ENCODE measurements at places on chromosomes 4 and X.

- DNase-seq = peak; percentile 16
Observed at GRCh38 chr4:101835121-101835904, 44.8 kb downstream of the BANK1 start.

- DNase-seq = no peak
Observed at GRCh38 chrX:110675886-110676285, 119.7 kb downstream of the CHRDL1 start.

- no peak for DNase-seq
Observed at GRCh38 chr4:176568238-176568637, 224.5 kb downstream of the VEGFC start.

GRCh38 chr4:117134386-117134785 lies 49.0 kb upstream of the TRAM1L1 start:
- peak; percentile 45 for DNase-seq

GRCh38 chr4:89166971-89167475 lies 55.7 kb downstream of the TIGD2 start:
- DNase-seq = no peak

GRCh38 chr4:26896636-26897035 lies 36.0 kb downstream of the STIM2 start:
- DNase-seq = no peak

- peak; percentile 74 for DNase-seq
Observed at GRCh38 chr4:1628892-1629698, 55.0 kb downstream of the FAM53A start.

DNA sequence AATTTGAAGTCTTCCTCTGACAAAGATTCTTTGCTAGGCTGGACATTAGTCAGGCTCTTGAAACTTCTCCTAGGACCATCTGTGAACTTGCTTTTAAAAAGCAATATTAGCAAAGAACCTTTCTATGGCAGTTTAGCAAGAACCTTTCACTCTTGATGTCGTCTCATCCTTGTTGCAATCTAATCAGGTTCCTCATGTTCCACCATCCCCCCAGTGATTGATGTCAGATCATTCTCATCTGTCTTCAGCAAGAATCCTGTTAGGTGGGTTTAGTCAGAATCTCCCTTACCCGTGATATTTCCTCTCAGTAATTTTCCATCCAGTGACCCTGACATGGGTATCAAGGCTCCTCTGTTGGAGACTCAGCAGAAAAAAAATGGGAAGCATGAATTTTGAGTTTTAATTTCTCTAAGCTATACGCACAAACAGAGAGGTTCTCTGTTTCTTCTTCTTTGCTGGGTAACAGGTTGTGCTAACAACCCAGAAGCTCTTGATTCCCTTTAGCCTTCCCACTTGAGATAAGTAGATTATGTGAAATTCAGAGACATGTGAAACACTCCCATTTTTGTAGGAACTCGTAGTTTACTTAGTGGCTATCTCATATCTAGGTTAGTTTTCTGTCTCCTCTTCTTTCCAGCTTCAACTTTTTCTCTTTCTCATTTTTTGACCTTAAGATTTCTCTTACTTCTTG lies 507.4 kb downstream of the C4orf33 start:
- DNase-seq = no peak

- DNase-seq = no peak
Observed at GRCh38 chrX:7946960-7947359, 19.7 kb upstream of the PNPLA4 start.

DNA sequence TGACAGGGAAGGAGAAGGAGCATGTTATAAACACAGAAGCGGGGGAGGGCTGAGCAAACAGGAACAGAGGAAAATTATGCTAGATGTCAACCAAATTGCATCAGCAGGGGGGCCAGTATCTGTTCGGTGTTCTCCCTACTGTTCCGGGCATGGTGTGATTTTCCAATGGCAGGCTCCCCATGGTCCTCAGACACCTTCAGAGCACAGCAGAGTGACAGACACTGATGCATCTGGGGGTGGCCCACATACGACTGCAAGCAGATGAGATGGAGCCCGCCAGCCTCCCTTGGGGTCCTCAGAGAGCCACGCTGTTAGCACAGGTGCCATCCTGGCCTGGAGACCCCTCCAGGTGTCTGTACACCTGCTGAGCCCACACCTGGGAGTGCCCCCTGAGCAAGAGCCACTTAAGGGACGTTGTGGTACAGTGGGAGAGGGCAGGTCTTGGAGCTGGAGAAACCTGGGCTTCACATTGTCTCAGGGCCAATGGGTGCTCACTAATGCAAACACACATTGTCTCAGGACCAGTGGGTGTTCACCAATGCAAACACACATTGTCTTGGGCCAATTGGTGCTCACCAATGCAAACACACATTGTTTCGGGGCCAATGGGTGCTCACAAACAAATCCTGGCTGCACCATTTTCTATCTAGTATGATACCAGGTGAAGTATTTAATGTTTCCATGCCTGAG lies 95.4 kb downstream of the SLC2A9 start:
- DNase-seq = no peak

GRCh38 chrX:65873385-65873784 lies 166.5 kb downstream of the VSIG4 start:
- no peak for DNase-seq

DNA sequence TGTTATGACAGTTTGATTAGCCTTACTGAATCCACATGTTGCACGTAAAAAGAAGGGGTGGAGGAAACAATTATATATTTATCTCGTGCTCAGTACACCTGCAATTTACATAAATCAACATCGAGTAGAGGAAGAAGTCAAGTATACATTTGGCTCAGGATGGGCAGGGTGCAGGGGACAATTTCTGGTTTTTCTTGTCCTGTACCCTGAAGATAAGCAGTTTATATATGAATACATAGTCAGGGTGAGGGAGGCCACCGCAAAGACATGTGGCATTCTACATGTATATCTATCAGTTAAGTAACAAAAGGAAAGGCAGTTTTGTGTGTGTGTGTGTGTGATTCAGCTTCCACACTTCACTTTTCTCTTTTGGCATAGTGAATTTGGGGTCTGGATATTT lies 11.1 kb upstream of the EREG start:
- DNase-seq = no peak

DNA sequence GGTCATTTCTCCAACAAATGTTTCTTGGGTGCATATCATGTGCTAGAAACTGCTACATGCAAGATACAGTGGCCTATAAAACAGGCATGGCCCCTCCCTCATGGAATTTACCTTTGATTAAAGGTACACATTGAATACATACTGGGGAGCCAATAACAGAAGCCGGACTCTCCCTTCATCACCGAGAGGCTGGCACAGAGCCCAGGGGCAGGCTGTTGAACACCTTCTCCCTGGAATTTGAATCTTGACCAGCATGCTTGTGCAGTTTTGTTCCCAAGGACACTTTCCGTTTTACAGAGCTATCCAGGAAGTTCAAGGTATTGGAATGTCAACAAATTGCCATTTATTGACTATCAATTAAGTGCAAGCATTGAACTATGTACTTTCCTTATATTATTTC lies 33.2 kb downstream of the PPARGC1A start:
- no peak for DNase-seq

GRCh38 chr4:2866160-2866861 lies 22.7 kb downstream of the ADD1 start:
- DNase-seq = no peak

DNA sequence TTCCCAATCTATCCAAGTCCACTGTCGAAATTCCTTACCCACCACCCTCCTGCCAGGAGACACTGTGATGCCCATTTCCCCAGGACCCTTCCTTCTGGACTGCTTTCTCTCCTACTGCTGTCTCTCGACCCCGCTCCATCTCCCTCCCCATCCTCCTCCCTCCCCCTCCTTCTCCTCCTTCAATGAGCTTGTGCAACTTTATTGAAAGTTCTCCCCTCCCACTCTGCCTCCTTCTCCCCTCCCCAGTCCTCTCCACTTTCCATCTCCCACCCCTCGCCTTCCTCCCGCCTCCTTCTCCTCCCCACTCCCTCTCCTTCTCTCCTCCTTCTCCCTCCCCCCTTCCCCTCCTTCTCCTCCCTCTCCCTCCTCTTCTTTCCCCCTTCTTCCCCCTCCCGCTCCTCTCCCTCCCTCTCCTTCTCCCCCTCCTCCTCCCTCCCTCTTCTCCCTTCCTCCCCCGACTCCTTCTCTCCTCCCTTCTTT lies 116.6 kb upstream of the FAT1 start:
- no peak for DNase-seq

- DNase-seq = no peak
Observed at GRCh38 chrX:16002185-16002584, 121.2 kb upstream of the GRPR start.

DNA sequence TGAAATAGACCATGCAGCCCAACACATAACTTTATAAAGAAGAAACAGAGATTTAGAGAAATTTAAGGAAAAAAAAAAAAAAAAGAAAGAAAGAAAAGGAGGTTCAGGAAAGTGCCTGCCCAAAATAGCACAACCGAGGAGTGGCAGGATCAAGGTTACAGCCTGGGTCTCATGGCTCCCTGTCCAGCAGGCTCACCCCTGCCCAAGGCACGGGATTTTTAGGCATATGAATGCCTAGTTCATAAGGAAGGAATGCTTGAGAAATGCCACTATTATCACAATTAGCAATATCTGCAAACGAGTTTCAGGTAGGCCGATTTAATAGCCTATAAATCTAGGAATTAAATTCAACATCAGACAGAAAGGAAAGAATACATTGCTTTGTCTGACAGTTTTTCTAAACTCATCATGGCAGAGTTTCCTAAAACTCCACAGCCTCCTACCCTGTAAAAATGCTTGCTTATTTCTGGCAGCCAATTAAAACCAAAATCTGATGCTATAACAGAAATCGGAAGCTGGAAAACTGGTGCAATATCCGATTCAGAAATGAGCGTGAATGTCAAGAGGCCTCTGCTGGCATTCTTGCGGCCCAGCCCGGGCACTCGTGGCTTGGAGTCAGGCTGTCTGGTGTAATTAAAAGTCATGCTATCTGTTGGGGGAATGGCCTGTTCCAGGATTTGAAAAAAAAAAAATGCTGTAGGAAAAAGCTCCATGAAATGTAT lies 63.5 kb downstream of the GEMIN8 start:
- DNase-seq = no peak

DNA sequence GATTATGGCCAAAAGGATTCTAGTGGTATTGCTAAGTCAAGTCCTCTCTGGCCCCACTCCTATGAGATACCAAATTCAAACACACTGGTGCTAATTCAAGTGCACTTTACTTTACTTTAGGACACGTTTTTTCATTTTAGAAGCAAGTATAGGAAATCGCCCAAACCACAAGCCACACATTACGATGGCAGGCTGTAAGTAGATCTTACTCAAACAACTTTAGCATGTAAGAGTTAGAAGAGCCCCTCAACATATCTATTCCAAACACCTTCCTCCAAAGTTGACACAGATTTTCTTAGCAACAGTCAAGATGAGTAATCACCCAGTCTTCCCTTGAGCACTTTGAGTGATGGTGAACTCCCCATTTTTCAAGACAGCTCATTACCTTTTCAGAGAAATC lies 43.6 kb downstream of the DRD5 start:
- no peak for DNase-seq

DNA sequence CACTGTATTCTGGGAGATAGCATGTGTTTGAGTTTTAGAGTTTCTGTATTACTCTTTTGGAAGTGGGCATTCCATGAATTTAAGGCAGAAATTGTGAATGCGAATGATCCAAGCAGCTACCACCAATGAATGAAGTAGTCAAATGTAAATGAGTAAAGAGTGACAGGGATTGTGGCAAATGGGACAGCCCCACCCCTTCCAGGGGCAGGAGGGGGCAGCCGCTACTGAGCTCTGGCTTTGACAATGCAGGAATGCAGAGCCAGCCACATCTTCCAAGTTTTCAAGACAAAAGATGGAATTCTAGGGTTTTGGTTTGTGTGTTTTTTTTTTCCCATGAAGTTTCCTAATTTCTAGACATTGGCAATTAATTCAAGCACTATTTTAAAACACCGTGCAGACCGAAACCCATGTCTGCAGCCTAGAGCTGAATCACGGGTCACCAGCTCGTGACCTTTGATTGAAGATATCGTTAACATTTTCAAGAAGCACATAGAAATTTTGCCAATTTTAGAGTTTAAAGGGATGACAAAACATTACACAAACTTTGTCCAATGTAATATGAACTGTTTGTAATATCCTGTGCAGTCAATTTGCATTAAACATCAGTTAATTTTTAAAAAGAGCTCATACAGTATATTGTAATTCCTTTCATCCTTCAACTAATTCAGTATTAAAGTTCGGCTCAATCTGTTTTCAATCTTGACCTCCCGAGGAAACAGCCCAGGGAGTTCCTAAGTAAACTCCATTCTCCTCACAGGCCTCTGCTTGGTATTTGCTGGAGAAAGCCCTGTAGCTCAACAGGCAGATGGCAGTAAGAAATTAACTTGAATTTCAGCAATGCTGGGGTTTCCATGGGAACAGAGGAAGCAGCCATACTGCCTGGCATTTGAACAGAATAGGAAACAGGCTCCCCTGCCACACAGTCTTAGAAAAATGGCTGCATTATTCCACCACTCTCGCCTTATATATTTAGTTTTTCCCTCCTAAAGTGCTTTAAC lies 83.4 kb downstream of the UCHL1 start:
- DNase-seq = peak; percentile 47

DNA sequence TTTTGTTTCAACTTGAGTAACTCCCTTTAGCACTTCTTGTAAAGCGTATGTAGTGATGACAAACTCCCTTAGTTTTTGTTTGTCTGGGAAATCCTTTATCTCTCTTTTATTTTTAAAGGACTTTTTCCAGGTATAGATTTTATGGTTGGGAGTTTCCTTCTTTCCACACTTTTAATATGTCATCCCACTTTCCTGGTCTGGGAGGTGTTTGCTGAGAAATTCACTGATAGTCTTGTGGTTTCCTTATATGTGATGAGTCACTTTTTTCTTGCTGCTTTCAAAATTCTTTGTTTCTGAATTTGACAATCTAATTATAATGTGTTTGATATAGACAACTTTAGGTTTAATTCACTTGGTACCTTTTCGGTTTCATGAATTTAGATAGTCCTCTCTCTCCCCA lies 353.9 kb downstream of the GPAT3 start:
- no peak for DNase-seq
